ENCODE measurements at places on chromosomes 6 and 20. TPM values are rescaled to one million over a fixed set of nuclear protein-coding genes. Genes with fewer than 3 reads are reported as not detected.
A peak's percentile ranks its signal among the peaks of the same experiment; 100 is the strongest.

OXT gene
- not detected for total RNA-seq

GABRR1 gene
- total RNA-seq = not detected

GRCh38 chr6:148367411-148368024 lies 24.9 kb downstream of the SASH1 start:
- no peak for DNase-seq

- DNase-seq = no peak
Observed at GRCh38 chr6:40524797-40525585, 62.2 kb downstream of the LRFN2 start.

- no peak for DNase-seq
Observed at GRCh38 chr6:107638493-107638892, 148.6 kb downstream of the SOBP start.

DNA sequence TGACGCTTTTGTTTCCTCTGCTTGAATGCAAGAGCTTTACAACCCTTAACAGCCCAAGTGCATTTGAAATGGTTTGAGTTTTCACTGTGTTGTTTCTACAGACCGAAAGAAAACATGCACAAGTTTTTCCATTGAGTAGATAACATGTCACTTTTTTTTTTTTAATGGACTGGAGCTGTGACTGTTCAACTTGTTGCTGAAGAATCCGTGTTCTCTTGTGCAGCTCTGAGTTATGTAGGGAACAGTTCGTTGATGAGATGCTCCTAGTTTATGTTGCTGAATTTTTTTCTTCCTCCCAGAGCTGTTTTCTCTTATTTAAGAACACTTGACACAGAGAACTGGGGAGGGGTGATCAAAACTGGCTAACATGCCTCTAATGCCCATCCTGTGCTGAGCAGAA lies 89.3 kb downstream of the DTD1 start:
- DNase-seq = no peak

GRCh38 chr6:44725070-44725469 lies 337.6 kb downstream of the CDC5L start:
- no peak for DNase-seq

- peak; percentile 99 for DNase-seq
Observed at GRCh38 chr6:24774696-24775519, at the start of gene GMNN. GMNN (plus strand) TSS chr6:24774937; CDS start chr6:24777247, 2,310 bp downstream.

DNA sequence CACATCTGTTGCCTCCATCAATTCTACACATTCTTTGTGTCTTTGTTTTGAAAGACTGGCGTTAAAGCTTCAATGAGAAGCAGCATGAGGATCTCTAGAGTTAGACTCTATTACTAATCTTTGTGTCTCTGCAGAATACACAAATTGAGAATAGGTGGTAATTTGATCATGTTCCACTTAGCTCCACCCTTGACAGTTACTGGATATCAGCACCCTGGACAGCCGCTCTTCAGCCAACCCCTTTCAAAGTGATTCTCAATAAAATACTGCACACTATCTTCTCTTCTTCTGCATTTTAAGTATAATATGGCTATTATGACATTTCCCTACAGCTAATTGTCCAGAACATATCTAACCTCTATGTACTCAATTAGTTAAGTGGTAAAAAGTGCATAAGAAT lies 54.3 kb upstream of the CNR1 start:
- no peak for DNase-seq

All from activated CD8-positive, alpha-beta memory T cell treated with anti-CD3 and anti-CD28 coated beads, Interleukin-2, amount 10 ng/mL, durations not matched to agents 7 days and 5 days (primary cell).